Kidney capillary endothelial cell (primary cell): ENCODE measurements at places on chromosomes 6 and 20.

GRCh38 chr6:11233673-11234573, 1.5 kb upstream of the NEDD9 start:
- DNase-seq: no peak

- no peak for DNase-seq
Observed at GRCh38 chr6:148855744-148856143, 108.9 kb downstream of the UST start.

DNA sequence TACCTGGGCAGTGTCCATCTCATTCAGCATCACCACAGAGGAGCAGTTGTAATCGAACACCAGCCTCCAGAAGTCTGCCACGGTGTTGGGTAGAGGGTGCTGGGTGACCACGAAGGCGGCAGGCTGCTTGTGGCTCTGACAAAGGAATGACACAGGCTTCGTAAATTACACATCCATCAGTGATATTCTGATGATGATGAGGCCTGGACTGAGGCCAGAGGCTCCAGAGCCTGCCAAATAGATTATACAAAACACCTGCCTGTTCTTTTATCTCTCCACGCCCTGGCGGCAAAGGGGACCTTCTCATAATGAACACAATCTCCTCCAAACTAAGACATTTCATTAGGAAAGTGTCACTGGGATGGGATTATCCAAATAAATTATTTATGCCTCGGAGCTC, 480.2 kb upstream of the CHD6 start:
- no peak for DNase-seq

- peak; percentile 84 for DNase-seq
Observed at GRCh38 chr6:2952557-2953095, 18.7 kb downstream of the SERPINB6 start.

DNA sequence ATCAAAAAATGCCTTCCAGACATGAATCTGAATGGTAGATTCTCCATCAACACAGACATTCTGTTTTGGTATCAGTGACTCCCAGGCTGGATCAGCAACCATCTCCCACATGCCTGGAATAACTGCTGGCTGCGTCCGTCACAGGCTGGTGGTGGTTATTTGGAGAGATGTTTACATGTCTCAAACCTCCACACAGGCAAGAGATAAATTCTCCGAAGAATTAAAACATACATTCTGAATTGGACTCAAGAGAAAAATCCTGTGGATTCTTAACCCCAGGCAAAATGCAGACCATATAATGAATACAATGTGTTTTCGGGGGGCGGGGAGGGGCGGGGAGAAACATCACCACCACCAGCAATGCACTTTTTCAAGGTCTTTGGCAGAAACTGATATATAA, 108.2 kb downstream of the THBS2 start:
- no peak for DNase-seq

GRCh38 chr6:48084201-48084600, 26.8 kb downstream of the PTCHD4 start:
- no peak for DNase-seq

- DNase-seq: no peak
Observed at GRCh38 chr6:93337014-93337413, 82.3 kb downstream of the EPHA7 start.

DNA sequence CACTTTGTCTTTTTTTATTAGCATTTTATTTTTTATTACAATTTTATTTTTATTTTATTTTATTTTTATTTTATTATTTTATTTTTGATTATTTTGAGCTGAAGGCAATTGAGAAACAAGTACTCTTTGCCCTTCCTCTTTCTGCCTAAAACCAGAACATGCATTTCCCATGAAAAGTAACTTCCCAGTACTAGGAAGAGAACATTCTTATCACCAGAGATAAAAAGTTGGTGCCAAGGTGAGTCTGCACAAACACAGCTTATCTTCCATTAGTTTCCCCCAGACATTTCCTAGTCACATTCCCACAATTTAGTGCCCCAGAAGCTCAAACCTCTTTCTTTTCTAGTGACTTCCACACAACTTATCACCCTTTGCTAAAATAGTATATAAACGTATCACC, 84.8 kb downstream of the CD24 start:
- DNase-seq: no peak

DNA sequence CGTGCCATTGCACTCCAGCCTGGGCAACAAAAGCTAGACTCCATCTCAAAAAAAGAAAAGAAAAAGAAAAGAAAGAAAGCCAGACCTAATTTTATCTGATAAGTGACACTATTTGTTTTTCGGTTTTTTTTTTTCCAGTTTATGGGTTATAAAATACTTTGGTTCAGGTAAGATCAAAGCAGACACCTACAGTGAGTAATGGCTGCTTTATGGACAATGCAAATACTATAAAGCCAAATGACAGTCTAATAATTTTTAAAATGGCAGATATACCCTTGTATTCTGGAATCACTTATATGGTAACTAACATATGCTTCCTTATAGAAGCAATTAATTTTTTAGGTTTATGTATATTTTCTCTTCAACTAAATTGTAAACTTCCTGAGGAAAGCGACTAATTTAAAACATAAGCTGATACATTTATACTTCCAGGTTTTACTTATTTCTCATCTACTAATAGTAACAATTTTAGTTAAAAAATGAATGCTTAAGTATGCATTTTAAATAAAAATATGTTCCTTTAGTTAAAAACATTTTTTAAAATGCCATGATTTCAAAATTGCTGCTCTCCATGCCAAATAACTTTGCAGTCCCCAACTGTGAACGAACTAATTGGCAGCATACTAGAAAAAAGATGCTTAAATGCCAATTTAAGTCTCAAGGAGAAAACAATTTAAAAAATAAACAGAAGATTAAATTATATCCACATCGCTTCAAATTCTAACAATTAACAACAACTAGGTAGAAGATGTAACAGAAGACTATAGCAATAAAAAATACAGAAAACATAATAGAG, 38.5 kb downstream of the KIAA0319 start:
- DNase-seq: no peak

GRCh38 chr20:45507011-45507820, 8.2 kb downstream of the SPINT3 start:
- no peak for DNase-seq

GRCh38 chr20:63223121-63223825, 7.3 kb upstream of the YTHDF1 start:
- DNase-seq: peak; percentile 24

- DNase-seq: peak; percentile 76
Observed at GRCh38 chr20:25865715-25866656, 169.3 kb upstream of the ZNF337 start.

DNA sequence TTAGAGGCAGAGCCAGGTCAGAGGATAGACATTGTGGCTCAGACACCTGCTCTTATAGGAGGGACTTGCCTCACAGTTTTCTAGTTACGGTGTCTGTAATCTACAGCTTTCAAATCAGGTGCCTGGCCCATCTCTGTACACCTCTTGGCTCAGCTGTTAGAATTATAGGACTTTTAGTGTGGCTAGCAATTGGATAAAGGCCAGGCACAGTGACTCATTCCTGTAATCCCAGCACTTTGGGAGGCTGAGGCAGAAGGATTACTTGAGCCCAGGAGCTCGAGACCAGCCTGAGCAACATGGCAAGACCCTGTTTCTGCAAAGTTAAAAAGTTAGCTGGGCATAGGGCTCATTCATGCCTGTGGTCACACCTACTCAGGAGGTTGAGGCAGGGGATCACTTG, 20.0 kb downstream of the BRPF3 start:
- DNase-seq: no peak

DNA sequence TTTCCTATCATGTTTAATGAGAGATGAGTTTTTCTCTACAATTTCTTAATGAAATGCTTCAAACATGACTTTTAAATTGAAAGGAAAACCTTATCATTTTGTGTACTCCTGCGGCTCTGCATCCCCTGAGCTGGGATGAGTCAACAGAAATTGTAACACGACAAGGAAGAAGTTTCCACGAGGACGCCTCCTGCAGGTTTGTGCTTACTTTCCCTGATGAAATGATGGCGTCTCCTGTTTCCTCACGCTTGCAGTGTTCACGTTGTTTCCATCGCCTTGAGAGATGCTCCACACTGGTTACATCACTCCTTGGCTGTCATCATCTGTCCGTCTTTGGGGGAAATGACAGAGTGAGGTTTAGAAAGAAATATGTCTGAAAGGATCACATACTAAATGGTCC, 233.7 kb upstream of the ZFP64 start:
- DNase-seq: no peak

- DNase-seq: no peak
Observed at GRCh38 chr6:108768166-108768555, 80.1 kb upstream of the ARMC2 start.

DNA sequence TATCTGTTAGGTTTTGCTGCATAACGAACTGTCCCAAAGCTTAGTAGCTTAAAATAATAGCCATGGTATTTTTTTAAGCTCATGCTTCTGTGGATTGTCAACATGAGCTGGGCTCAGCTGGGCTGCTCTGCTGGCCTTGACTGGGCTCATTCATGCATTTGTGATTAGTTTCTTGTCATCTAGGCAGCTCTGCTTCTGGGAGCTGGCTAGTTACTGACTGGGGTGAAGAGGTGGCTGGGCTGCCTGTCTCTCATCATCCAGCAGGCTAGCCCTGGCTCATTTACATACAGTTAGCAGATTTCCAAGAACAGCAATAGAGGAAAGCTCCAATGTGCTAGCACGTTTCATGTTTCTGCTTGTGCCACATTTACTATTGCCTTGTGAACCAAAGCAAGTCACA, 165.1 kb upstream of the PCSK2 start:
- DNase-seq: no peak

DNA sequence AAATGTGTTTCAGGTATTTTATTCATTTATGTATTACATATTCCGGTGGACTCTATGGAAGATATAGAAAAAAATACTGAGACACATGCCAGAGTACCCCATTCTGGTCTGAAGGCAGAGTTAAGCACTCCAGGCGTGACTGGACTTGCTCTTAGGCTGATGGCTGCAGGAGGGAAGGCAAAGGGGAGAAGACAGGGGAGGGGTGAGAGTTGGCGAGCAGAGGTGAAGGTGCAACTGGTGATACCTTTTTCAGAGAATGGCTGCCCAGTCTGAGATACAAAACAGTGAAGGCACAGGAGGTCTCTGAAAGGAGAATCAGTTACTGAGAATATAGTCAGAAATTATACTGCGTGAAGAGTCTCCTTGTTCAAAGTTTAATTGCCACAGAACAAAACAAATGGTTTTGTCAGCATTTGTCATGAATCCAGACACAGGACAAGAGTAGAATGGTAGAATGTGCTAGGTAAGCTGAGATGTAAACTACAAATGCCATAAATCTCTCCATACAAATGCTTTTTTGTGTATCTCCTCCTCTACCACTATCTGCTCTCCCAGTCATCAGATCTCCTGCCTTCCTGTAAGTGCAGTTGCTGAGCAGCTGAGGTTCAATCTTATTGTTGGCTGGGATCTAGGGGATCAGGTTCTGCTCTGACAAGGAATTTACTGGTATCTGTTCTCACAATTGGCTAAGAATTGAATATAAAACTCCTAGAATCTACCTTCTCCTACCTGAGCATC, 104.2 kb upstream of the DST start:
- no peak for DNase-seq

- no peak for DNase-seq
Observed at GRCh38 chr6:133339543-133340384, 98.6 kb downstream of the EYA4 start.

DNA sequence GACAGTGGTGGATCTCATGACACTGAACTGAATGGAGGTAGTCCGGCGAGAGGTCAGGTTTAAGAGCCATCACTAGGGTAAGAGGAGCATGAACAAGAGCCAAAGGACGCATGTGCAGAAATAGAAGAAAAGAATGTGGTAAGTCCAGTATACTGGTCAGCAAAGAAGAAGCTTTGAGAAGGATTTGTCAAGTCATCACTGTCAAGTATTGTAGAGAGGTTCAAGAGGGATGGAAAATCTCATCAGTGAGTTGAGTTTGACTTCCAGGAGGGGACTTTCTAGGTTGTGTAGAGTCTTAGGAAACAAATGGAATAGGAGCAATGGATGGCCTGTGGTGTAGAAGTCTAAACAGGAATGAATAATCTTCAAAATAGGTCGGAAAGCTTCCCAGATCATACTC, 161.8 kb downstream of the BTBD3 start:
- DNase-seq: no peak

GRCh38 chr20:9602847-9603183, 88.4 kb downstream of the LAMP5 start:
- no peak for DNase-seq

DNA sequence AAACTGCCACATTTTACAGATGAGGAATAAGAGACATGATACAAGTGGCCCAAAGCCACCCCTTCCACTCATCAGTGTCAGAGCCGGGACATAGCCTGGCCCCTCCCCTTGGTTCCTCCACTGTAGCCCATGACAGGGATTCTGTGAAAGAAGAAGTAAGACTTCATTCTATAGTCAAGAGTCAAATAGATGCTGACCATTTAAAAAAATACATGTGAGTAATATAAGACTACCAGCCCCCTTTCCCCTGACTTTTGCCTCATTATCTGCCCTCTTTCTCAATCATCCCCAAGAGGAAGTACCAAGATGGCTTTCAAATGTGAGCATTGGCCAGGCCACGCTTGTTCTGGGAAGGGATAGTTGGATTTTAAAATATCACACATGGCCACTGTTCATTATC, 57.8 kb upstream of the TAB2 start:
- no peak for DNase-seq

DNA sequence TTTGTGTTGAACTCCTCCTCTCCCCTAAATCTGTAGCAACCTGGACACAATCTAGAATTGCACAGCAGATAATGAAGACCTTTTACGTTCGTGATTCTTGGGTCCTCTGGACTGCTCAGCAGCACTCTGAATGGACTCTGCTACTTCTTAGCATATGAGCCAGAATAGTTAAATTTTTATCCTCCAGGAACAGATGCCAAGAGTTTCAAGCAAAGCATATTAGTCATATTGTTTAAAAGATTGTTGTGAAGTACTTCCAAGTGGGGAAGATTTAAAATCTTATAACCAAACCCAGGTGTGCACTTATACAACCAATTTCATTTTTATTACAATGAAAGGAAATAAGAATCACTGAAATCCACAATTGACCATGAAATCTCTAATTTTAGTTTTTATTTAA, 118.9 kb upstream of the EXOC2 start:
- DNase-seq: no peak

GRCh38 chr20:44102582-44102981, 84.4 kb downstream of the JPH2 start:
- no peak for DNase-seq
